ENCODE measurements at places on chromosomes 3 and 15.

DNA sequence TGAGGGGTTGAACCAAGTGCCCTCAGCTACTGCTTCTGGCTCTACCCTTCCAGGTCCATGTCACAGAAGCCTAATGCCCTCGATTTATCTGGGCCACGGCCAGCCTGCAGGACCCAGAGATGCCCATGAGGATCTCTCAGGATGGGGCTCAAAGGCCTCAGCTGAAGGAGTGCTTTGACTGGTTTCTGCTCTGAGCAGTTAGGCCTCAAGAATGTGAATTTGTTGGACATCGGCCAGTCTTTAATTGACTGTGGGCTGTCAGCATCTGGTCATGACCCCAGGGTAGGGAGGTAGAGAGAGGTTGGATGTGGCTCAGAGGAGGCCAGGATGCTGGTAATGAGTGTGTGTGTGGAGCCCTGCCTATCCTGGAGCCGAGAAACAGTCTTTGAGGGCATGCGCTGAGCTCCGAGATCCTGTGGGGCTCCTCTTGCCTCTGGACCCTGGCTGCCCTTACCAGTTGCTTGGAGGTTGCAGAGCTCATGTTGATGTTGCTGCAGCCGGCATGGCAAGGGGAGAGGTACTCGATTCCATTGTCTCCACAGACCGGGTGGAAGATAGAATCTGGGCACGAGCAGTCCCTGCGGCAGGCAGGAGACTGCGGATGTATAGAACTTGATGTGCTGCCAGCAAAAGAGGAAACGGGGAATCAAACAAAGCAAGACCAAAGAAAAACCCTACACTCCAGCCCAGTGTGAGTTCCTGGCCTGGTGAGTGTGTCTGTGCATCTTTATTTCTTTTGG, 49.1 kb upstream of the RAB6B start:
- no peak for DNase-seq

- no peak for DNase-seq
Observed at GRCh38 chr3:99764377-99764776, 53.3 kb upstream of the CMSS1 start.

- DNase-seq = no peak
Observed at GRCh38 chr3:141992512-141992911, 116.1 kb downstream of the ATP1B3 start.

GRCh38 chr3:185172086-185173049, 19.5 kb upstream of the C3orf70 start:
- no peak for DNase-seq

- no peak for DNase-seq
Observed at GRCh38 chr3:149481491-149481890, 7.0 kb downstream of the TM4SF4 start.

GRCh38 chr15:50163719-50164410, 18.1 kb upstream of the SLC27A2 start:
- DNase-seq = no peak

Data from stimulated activated CD4-positive, alpha-beta T cell treated with anti-CD3 and anti-CD28 coated beads, TNF-alpha, amount 100 ng/mL, for 4 hours (primary cell).